SJSA1 (cell line): ENCODE measurements at places on chromosomes 6 and 20.

DNA sequence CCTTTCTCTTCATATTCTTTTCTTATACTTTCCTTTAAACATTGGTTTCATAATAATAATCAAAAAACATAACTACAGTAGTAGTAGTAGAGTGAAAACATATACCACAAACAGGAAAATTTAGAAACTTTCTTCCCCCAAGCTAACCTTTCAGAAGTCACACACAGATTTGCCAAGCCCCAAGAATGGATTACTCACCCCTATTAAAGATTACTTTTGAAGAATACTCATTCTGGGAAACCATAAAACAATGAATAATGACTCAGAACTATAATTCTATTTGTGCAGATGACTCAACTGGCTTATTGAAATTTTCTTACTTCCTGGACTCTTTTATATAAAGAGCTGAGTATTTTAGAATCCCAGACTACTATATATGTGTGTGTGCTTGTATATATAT, 119.4 kb upstream of the GJE1 start:
- DNase-seq = peak; percentile 89

DNA sequence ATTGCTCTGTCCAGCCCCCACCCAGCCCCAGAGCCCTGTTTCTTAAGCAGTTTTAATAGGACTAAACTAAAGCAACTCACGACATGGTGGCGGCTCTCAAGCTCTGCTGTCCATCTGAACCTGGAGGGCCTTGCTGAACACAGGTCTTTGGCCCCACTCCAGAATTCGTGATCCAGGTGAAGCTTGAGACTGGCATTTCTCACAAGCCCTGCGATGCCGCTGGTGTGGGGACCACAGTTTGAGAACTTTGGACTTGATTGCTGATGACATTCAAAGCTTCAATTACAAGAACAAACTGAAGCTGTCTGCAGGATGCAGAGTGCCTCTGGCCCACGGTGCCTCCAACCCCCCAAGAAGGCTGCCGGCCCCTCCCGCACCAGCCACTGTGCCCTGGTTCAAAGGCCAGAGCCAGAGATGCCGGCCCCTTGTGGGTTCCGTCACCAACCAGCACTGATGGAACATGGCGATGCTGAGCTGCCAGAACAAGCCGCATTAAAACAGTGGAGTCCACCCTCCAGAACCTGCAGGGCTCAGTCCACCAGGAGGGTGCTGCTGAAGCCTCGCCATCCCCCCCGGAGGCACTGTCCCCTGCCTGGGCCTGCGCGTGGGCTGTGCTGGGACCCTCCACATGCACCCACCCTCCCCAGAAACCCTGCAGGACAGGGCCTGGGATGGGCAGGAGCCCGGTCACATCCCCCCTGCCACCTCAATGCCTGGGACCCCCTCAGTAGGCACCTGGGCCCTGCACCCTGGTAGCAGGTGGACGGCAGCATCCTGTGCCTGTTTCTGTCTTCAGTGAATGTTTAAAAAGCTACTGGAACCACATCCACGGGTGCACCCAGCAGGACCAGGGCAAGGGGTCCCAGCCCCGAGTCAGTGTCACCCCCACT, 101.1 kb downstream of the PSMB1 start:
- DNase-seq = peak; percentile 32

DNA sequence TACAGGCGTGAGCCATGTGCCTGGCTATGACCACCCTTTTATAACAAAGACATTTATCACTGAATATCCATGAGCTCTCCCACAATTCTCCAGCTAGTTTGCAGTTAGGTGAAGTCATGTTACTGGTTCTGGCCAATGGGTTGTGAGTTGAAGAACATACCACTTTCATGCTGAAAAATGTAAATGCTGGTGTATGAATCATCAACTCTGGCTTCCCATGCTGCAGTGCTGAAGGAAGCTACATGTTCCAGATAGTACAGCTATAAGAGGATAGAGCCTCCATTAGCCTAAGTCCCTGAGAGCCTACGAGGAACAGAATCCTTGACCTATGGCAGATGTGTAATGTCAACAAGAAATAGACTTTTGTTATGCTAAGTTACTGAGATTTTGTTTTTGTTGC, 180.4 kb downstream of the BTBD9 start:
- DNase-seq = no peak

DNA sequence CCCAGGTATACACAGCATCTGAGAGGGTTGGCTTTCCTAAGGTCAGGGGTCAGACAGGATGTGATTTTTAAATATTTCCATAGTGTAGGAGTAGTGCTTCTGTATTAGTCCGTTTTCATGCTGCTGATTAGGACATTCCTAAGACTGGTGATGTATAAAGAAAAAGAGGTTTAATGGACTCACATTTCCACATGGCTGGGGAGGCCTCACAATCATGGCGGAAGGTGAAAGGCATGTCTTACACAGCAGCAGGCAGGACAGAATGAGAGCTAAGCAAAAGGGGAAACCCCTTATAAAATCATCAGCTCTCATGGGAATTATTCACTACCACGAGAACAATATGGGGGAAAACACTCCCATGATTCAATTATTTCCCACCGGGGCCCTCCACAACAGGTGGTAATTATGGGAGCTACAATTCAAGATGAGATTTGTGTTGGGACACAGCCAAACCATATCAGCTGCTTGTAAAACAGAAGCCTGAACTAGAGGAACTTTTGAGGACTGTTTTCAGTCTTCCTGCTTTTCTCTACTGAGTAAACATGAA, 91.0 kb upstream of the MEI4 start:
- DNase-seq = no peak

GRCh38 chr6:129778793-129779192, 68.8 kb upstream of the ARHGAP18 start:
- DNase-seq = no peak

- DNase-seq = no peak
Observed at GRCh38 chr20:34806255-34806654, 19.2 kb downstream of the NCOA6 start.

- DNase-seq = no peak
Observed at GRCh38 chr6:4327841-4328240, 192.5 kb upstream of the ECI2 start.
